Kidney epithelial cell (primary cell): ENCODE measurements at places on chromosomes 13 and 19. TPM values are rescaled to one million over a fixed set of nuclear protein-coding genes. Genes with fewer than 3 reads are reported as not detected.

- no peak for DNase-seq
These were observed 248.3 kb downstream of the TSHZ3 start for GRCh38 chr19:31100981-31101380.

GRCh38 chr19:34141025-34141424 is 31.3 kb upstream of the LSM14A start:
- DNase-seq: no peak

GRCh38 chr19:35689836-35690235 is 14.5 kb upstream of the ZBTB32 start:
- DNase-seq: no peak

FAM124A gene
- total RNA-seq: 0.48 and 1.2 TPM in 2 replicates
